Activated CD8-positive, alpha-beta T cell treated with anti-CD3 and anti-CD28 coated beads for 36 hours (primary cell): ENCODE measurements at places on chromosomes 16 and 17. TPM values are rescaled to one million over a fixed set of nuclear protein-coding genes. Genes with fewer than 3 reads are reported as not detected.

Gene AATK
- total RNA-seq, result 0.98 TPM

Gene FLYWCH2
- total RNA-seq, result 18.9 TPM

Gene PCTP
- 6.6 TPM for total RNA-seq

Gene CD68
- 11.4 TPM for total RNA-seq

Gene TMEM114
- total RNA-seq, result not detected

Gene SLC38A8
- not detected for total RNA-seq

- H3K36me3 ChIP-seq, result no peaks in the 10 kb centered on the region
- H3K27ac ChIP-seq, result peak within 1 kb of the TSS; percentile 97
These were observed at the start of gene SOCS7 for GRCh38 chr17:38351412-38352222. TSS of gene SOCS7 (plus strand) at chr17:38351844. CDS start at chr17:38352053, 209 bp downstream.

- no peaks in the 10 kb centered on the region for H3K36me3 ChIP-seq
- no peaks in the 10 kb centered on the region for H3K4me1 ChIP-seq
- H3K4me3 ChIP-seq, result no peak overlapping the region
- no peak overlapping the region for H3K27ac ChIP-seq
These were observed 642 bp downstream of the ZNF205 start for GRCh38 chr16:3112881-3113574.

GRCh38 chr17:30556374-30557332 is 79.4 kb downstream of the GOSR1 start:
- H3K36me3 ChIP-seq, result no peaks in the 10 kb centered on the region
- H3K4me3 ChIP-seq, result no peak overlapping the region
- no peak for DNase-seq

- H3K4me1 ChIP-seq, result peaks cover 11% of the 10 kb centered on the region
- peak; percentile 80 for DNase-seq
- H3K27me3 ChIP-seq, result no peaks in the 10 kb centered on the region
- no peak overlapping the region for H3K4me3 ChIP-seq
- H3K27ac ChIP-seq, result peak overlapping the region; percentile 81
These were observed 208.2 kb downstream of the FTO start for GRCh38 chr16:53912155-53912554.

DNA sequence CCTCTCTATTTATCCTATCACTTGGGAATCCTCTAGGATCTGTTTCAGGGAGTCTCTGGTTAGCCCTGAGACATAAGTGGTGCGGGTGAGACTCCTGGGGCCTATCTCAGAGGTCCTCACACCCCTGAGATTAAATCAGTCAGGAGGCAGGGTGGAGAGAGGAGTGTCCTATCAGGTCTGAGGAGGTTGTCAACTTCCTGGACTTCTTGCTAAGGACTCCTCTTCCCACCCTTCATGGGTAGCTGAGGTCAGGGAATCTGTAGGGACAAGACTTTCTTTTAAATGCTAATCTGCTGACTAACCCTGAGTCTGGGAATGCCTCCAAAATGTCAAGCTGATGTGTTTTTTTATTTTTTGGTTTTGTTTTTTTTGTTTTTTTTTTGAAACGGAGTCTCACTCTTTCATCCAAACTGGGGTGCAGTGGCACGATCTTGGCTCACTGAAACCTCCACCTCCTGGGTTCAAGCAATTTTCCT is 6.6 kb upstream of the ARMC5 start:
- H3K4me1 ChIP-seq, result peaks cover 36% of the 10 kb centered on the region
- no peaks in the 10 kb centered on the region for H3K27me3 ChIP-seq
- no peak overlapping the region for H3K27ac ChIP-seq
- no peak overlapping the region for H3K4me3 ChIP-seq
- no peak for DNase-seq

DNA sequence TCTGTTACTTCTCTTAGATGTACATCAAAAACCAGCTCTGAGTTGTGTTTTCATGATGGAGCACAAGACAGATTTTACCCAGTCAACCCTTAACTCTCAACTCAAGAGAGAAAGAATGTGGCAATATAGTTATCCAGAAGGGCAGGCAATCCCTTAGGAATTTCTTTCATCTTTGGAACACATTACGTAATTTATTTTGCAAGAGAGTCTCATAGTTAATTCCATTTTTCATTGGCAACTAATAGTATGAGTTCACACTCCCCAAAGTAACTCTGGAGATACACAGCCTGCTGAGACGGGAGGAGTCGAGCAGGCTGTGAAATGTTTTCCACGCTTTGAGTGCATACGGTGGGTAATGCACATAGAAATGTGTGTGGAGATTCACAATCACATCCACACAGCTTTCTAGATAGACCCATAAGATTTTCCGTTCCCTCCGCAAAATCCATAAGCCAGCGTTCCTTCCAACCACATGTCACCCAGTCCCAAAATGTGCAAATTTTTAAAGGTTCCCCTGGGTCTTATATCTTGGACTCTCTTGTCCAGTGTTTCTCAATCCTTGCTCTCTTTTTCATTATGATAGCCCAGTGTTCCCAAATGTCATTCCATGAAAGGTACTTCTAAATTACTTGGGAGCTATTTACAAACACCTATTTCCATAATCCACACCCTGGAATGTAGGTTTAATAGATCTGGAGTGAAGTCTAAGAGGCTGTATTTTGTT is 8.4 kb upstream of the CDRT4 start:
- H3K4me1 ChIP-seq, result no peaks in the 10 kb centered on the region
- no peaks in the 10 kb centered on the region for H3K27me3 ChIP-seq
- H3K36me3 ChIP-seq, result peaks cover 5% of the 10 kb centered on the region
- H3K4me3 ChIP-seq, result no peak overlapping the region

DNA sequence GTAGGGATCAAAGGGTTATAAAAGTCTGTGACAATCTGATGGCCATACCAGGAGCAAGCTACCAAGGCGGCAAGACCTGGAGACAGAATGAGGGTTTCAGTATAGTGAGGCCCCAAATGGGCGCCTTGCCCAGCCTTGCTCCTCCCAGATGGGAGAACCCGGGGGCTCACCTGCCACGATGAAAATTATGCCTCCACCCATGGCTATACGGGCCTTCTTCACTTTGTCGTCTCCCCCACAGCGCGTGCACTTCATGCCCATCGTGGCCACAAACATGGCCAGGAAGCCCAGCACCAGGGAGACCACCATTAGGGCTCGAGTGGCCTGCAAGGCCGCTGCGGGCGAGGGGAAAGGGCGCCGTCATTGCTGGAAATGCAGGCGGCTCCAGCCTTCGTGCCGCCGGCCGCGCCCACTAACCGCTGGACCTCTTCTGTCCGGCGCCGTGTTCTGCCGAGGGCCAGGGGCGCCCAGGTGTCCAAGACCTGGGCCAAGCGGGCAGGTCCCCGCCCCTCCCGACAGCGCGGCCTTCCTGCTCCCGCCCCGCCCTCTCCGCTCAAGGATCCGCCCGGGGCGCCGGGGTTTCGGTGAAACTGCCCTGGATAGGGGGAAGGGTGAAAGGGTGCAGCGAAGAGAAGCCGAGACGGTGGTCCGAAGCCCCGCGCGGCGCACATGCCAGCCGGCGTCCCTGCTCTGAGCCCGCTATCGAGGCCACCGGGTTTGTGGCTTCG is 1.5 kb downstream of the CLDN7 start:
- peaks cover 18% of the 10 kb centered on the region for H3K27me3 ChIP-seq
- H3K4me3 ChIP-seq, result peak overlapping the region; percentile 57
- peaks cover 37% of the 10 kb centered on the region for H3K4me1 ChIP-seq
- H3K36me3 ChIP-seq, result peaks cover 26% of the 10 kb centered on the region

- H3K27ac ChIP-seq, result no peak overlapping the region
- no peak overlapping the region for H3K4me3 ChIP-seq
- DNase-seq, result no peak
- H3K36me3 ChIP-seq, result no peaks in the 10 kb centered on the region
- no peaks in the 10 kb centered on the region for H3K4me1 ChIP-seq
- no peaks in the 10 kb centered on the region for H3K27me3 ChIP-seq
These were observed 31.8 kb downstream of the CDRT15L2 start for GRCh38 chr17:20611309-20611708.

- H3K4me3 ChIP-seq, result no peak overlapping the region
- no peak for DNase-seq
- H3K36me3 ChIP-seq, result peaks cover 29% of the 10 kb centered on the region
- H3K27me3 ChIP-seq, result no peaks in the 10 kb centered on the region
These were observed 16.9 kb downstream of the CLEC16A start for GRCh38 chr16:10961231-10961630.

GRCh38 chr17:21194226-21194625 is 19.7 kb downstream of the TMEM11 start:
- no peak overlapping the region for H3K27ac ChIP-seq
- DNase-seq, result no peak
- peaks cover 22% of the 10 kb centered on the region for H3K36me3 ChIP-seq
- H3K4me3 ChIP-seq, result no peak overlapping the region
